NCI-H187 treated with DMSO at 0.1 percent for 48 hours (cell line): ENCODE measurements at places on chromosomes 7 and 10.
A peak's percentile ranks its signal among the peaks of the same experiment; 100 is the strongest.

GRCh38 chr7:14639801-14640200, 262.8 kb downstream of the DGKB start:
- DNase-seq: peak; percentile 13

DNA sequence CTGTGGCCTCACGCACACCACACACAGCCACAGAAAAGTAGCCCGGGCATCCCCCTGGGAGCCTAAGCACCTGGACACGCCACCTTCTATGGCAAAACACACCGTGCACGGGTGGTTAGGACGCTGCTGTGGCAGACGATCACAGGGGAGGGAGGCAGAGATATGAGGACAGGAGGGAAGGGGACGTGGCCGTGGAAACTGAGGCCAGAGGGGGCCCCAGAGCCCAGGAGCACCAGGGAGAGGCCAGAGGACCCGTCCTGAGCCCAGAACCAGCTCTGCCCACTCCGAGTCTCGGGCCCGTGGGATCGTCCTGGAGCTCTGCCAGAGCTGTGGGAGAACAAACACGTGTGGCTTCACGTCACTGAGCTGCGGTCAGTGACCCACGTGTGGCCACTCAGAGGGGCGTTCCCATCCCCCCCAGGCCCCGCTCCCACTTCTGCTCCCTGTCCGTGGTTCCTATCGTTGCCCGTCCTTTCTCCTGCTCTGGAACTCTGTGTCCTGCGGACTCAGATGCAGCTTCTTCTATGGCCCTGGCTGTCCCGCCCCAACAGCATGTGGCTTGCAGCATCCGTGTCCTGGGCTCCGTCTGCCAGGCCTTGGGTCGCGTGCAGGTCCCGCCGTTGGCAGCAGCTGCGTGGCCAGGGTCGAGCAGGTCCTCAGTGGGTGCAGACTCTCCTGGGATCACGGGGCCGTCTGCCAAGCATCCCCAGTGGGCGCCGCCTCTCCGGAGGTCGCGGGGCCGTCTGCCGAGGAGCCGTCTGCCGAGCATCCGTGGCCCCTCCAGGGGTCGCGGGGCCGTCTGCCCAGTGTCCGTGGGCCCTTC, 31.0 kb downstream of the GET4 start:
- no peak for DNase-seq

DNA sequence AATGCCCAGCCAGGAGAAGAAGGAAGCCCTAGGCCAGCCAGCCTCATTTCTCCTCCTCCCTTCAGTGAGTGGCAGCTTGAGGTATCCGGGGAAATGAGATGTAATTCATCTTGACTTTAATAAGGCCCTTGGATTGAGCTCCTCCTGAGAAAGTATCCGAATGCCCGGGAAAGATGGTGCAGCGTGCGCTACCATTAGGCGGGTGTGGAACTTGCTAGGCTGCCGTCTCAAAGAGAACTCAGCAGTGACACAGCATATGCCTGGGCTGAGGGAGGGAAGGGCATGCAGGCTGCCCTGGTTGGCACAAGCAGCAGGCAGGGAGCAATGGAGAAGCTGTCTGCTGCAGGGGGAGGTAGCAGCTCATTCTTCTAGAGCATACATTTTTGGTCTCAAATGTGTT, 659.8 kb upstream of the FOXK1 start:
- DNase-seq: no peak

DNA sequence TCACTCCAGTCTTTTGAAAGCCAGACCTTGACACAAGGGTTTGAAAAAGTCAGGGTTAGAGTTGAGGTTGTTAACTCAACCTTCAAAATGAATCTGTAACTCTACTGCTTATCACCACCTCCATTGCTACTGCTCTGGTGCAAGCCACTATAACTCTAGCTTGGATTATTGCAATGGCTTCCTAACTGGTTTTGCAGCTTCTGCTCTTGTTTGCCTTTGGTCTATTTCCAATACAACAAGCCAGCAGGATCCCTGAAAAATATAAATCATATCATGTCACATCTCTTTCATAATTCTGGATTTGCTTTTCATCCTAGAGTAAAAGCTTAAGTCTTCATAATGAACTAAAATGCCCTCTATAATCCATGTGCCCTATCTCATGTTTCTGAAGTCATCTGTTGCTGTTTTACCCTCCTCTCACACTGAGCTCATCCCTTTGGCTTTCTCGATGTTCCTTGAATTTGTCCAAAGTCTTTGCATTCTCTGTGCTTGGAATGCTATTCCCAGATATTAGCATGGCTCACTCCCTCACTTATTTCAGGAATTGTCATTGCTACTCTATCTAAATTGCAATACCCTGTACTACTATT, 10.9 kb downstream of the TAS2R60 start:
- no peak for DNase-seq

DNA sequence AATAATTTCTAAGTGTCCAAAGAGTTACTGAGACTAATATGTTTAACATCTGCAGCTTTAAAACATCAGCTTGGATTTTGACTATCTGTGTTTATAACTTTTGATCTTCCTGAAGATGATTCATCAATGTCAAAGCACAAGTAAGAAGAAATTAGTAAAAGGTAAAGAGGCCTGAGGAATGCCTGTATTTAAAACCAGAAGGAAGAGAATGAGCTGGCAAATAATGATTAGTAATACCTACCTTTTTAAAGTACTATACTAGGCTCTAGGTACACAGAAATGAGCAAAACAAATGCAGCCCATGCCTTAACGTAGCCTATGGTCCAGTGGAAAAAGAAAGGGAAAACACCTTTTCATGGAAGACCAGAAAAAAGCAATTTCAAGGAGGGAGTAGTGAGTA, 158.0 kb downstream of the KCND2 start:
- DNase-seq: no peak

GRCh38 chr7:27872356-27873275, 132.7 kb downstream of the TAX1BP1 start:
- DNase-seq: no peak
